ENCODE measurements at places on chromosomes 11 and 22. TPM values are rescaled to one million over a fixed set of nuclear protein-coding genes. Genes with fewer than 3 reads are reported as not detected.

GRCh38 chr22:33510429-33510904, 409.8 kb downstream of the LARGE1 start:
- H3K27ac ChIP-seq = no peak overlapping the region
- no peak for DNase-seq
- H3K27me3 ChIP-seq = no peaks in the 10 kb centered on the region

DNA sequence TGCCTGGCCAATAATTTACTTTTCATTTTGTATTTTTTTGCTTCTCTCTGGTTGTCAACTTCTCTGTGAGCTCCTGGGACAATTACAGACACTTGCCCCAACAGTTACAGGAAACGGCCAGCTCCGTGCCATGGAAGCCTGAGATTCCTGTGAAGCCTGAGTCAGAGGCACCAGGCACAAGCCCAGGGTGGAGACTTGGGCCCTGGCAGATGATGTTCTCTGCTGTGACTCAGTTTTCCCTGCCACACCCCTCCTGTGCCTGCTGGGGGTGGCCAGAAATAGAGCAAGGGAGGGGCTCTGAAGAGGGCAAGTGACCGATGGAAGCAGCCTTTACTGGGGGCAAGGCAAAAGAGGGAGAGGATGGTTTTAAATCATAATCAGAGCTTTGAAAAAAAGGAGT, 4.9 kb downstream of the ATP5MGL start:
- DNase-seq = no peak
- H3K27me3 ChIP-seq = no peaks in the 10 kb centered on the region
- peak overlapping the region; percentile 20 for H3K27ac ChIP-seq
- no peak overlapping the region for H3K4me3 ChIP-seq

GRCh38 chr11:102368472-102368871, 21.5 kb downstream of the BIRC2 start:
- no peaks in the 10 kb centered on the region for H3K4me1 ChIP-seq
- H3K27me3 ChIP-seq = no peaks in the 10 kb centered on the region
- DNase-seq = no peak
- H3K27ac ChIP-seq = no peak overlapping the region
- peaks cover 37% of the 10 kb centered on the region for H3K36me3 ChIP-seq

DNA sequence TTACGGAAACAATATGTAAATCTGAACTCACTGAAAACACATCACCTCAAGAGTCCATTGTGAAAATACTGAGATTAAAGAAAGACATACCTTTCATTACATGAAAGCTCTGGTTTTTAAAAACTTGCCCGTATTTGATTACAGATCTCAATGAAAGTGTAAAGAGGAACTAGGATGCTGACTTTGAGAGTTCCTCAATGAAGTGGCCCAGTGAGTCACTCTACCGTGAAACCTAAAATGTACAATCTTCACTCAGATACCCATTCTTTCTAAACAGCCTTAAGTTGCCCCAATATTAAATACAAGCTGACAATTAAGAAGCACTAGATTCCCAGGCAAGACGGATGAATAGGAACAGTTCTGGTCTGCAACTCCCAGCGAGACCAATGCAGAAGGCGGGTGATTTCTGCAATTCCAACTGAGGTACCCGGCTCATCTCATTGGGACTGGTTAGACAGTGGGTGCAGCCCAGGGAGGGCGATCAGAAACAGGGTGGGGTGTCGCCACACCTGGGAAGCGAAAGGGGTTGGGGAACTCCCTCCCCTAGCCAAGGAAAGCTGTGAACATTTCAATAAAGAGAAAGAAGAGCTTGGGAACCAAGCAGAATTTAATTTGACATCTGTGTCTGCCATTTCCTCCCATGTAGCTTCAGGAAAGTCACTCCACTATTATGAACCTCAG, 33.8 kb upstream of the OR9G4 start:
- H3K27ac ChIP-seq = no peak overlapping the region
- no peak for DNase-seq
- H3K4me3 ChIP-seq = no peak overlapping the region
- peaks cover 1% of the 10 kb centered on the region for H3K4me1 ChIP-seq

DNA sequence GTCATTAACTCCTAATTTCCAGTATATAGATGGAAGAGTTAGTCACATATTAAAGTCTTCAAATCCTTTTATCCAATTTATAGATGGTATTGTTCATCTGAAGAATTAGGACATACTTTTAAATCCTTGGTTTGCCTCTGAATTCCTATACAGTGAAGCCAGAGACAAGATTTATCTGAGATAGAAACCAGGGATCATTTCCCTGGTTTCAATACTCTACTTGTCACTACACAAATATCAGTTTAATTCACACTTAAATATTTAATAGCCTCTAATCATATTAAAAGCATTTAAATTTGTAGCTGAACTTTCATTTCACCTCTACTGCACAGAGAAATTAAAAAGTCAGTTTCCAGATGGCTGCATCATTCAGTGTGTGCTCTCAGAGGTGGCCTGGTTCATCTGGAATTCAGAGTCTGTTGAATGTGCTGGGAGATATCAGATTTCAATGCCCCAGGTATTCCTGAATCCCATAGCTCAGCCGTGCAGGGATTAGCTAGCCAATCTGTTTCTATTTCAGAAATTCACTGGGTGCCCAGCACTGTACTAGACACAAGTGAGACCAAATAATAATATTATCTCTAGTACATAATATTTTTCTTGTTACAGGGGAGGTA, 344.3 kb downstream of the AASDHPPT start:
- H3K4me3 ChIP-seq = no peak overlapping the region
- no peak overlapping the region for H3K27ac ChIP-seq
- no peaks in the 10 kb centered on the region for H3K36me3 ChIP-seq
- H3K27me3 ChIP-seq = no peaks in the 10 kb centered on the region

DNA sequence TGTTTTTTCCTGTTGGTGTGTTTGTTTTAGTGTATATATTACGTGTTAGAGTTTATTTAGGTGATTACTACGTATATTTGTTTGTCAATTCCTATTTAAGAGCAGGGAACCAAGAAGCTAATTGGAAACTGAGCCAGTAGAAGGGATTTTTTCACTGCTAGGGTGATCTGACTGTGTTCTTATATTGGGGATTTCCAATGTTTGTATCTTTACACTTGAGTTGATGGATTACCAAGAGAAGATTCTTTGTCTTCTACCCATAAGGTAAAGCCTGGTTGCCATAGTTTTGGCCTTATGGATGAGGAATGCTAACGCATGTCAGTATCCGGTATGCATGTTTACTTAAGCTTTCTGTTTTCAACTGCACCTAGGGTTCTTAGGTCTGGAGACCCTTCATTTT, 35.6 kb downstream of the SIK2 start:
- H3K27me3 ChIP-seq = no peaks in the 10 kb centered on the region
- H3K36me3 ChIP-seq = peaks cover 21% of the 10 kb centered on the region
- peaks cover 55% of the 10 kb centered on the region for H3K4me1 ChIP-seq
- H3K27ac ChIP-seq = peak overlapping the region; percentile 59
- no peak for DNase-seq

- H3K27me3 ChIP-seq = no peaks in the 10 kb centered on the region
- no peak overlapping the region for H3K4me3 ChIP-seq
- H3K27ac ChIP-seq = no peak overlapping the region
- no peaks in the 10 kb centered on the region for H3K36me3 ChIP-seq
Observed at GRCh38 chr11:82539669-82540068, 194.0 kb downstream of the FAM181B start.

DNA sequence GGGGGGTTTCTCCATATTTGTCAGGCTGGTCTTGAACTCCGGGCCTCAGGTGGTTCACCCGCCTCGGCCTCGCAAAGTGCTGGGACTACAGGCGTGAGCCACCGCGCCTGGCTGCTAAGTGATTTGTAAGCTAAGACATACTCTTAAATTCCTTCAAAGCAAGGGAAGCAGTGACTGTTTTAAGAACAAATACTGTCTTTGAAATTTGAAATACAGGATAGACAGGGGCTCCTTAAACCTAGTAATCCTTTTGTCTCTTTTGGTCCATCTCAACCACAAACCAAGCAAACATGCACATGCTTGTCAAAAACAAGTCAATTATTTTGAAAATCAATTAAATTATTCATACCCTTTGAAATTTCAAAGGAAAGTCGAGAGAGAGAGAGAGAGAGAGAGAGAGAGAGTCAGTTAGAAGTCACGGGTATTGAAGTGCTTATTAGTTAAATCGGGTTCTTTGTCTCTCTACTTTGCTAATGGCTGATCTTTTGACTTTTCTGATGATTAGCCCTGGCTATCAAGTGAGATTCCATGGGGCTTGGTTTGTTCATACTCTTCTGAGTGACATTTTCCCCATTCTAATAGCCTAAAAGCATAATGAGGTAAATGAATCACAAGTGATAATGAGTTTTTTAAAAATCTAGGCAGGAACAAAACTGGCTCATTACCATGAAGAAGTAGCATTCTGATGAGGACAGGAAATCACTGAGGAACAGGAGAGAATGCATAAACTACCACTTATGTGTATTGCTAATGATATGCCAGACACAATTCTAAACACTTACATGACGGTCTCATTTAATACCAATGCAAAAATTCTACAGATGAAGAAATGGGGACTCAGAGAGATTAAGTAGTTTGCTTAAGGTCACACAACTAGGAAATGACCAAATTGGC, 48.0 kb downstream of the MCHR1 start:
- H3K4me3 ChIP-seq = no peak overlapping the region
- H3K27ac ChIP-seq = peak overlapping the region; percentile 29
- no peaks in the 10 kb centered on the region for H3K27me3 ChIP-seq
- DNase-seq = no peak
- H3K36me3 ChIP-seq = no peaks in the 10 kb centered on the region
- H3K4me1 ChIP-seq = peaks cover 13% of the 10 kb centered on the region

- DNase-seq = no peak
- H3K27ac ChIP-seq = no peak overlapping the region
- H3K36me3 ChIP-seq = no peaks in the 10 kb centered on the region
- peaks cover 10% of the 10 kb centered on the region for H3K4me1 ChIP-seq
- H3K27me3 ChIP-seq = peaks cover 39% of the 10 kb centered on the region
Observed at GRCh38 chr22:47139013-47139789, 376.8 kb downstream of the TBC1D22A start.

DNA sequence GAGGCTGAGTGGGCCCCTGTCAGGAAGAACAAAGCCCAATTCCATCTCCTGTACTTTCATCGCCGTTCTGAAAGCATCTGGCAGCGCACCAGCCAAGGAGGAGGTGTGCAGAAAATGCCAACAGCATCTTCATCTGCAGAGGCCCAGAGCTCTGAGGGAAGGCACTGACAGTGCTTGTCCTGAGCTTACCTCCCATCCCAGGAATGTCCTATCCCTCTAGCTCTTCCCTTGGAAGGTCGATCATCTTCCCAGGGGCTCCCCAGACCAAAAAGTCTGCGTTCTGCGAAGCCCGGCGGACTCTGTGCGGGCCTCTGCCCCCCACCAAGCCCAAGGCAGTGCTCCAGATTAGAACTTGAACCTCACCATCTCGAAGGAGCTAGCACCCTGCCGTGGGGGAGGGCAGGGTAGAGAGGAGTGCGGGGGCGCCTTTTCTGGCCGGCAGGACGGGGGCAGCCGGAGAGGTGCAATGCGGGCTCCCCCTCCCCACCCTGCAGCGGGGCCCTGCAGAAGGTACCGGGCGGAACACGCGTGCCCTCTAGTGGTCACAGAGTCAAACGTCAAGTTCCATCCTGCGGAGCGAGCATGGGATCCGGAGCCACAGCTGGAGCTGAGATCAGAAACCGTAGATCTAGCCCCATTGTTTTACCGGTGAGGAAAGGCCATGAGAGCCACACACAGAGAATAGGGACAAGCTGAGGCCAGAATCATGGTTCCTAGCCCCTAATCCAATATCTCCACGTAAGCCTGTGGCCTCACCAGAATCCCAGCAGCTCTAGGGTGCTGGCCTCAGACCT, 5.0 kb downstream of the SCN2B start:
- peak; percentile 60 for DNase-seq
- peaks cover 93% of the 10 kb centered on the region for H3K27me3 ChIP-seq
- H3K4me1 ChIP-seq = peaks cover 6% of the 10 kb centered on the region
- no peak overlapping the region for H3K27ac ChIP-seq

GRCh38 chr11:17765356-17766072, 30.9 kb downstream of the KCNC1 start:
- H3K4me3 ChIP-seq = no peak overlapping the region
- H3K36me3 ChIP-seq = no peaks in the 10 kb centered on the region
- H3K4me1 ChIP-seq = peaks cover 6% of the 10 kb centered on the region
- DNase-seq = no peak
- H3K27me3 ChIP-seq = peaks cover 20% of the 10 kb centered on the region

- peaks cover 17% of the 10 kb centered on the region for H3K27me3 ChIP-seq
- H3K36me3 ChIP-seq = no peaks in the 10 kb centered on the region
- H3K27ac ChIP-seq = no peak overlapping the region
- H3K4me1 ChIP-seq = no peaks in the 10 kb centered on the region
- no peak overlapping the region for H3K4me3 ChIP-seq
- no peak for DNase-seq
Observed at GRCh38 chr11:113022262-113022661, 61.0 kb downstream of the NCAM1 start.

- peak overlapping the region; percentile 79 for H3K27ac ChIP-seq
- H3K4me1 ChIP-seq = peaks cover 7% of the 10 kb centered on the region
- no peaks in the 10 kb centered on the region for H3K27me3 ChIP-seq
- no peaks in the 10 kb centered on the region for H3K36me3 ChIP-seq
- H3K4me3 ChIP-seq = no peak overlapping the region
- DNase-seq = no peak
Observed at GRCh38 chr11:84882056-84882455, 745.1 kb downstream of the DLG2 start.

DNA sequence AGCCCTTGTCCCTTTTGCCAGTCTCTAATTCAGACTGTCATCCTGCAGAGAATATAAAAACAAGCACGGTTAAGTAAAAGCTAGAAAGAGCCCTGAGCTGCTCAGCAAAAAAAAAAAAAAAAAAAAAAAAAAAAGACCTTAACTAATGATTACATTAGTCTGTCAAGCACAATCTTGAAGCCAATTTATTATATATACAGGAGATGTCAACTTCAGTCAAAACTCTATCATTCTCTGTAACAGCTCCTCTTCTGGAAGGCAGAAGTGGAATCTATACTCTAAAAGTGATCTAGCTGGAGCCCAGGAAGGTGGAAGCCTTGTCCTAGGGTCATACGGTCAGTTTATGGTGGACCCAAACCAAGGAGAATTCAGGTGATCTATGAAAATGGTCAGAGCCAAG, 55.2 kb upstream of the UBASH3B start:
- no peaks in the 10 kb centered on the region for H3K36me3 ChIP-seq
- peaks cover 3% of the 10 kb centered on the region for H3K27me3 ChIP-seq
- no peak for DNase-seq
- H3K4me3 ChIP-seq = no peak overlapping the region
- H3K27ac ChIP-seq = no peak overlapping the region

DNA sequence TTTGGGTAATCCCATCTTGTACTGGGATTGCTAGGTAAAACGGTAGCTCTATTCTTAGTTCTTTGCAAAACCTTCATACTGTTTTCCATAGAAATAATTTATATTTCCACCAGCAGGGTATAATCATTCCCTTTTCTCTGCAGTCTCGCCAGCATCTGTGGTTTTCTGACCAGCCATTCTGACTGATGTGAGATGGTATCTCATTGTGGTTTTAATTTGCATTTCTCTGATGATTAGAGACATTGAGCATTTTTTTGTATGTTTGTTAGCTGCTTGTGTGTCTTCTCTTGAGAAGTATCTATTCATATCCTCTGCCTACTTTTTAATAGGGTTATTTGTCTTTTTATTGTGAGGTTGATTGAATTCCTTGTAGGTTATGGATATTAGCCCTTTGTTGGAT, 220.9 kb downstream of the PGR start:
- no peak for DNase-seq
- no peaks in the 10 kb centered on the region for H3K27me3 ChIP-seq
- H3K27ac ChIP-seq = no peak overlapping the region
- H3K4me3 ChIP-seq = no peak overlapping the region
- peaks cover 2% of the 10 kb centered on the region for H3K36me3 ChIP-seq

Gene OR52I2
- total RNA-seq = not detected

Gene MICAL2
- total RNA-seq = 8.3 TPM

Gene MMP1
- total RNA-seq = 0.24 TPM

Gene ARSA
- 37.1 TPM for total RNA-seq

Gene FAM111B
- total RNA-seq = 13.8 TPM

Gene FGF19
- not detected for total RNA-seq

Gene SYT12
- total RNA-seq = 0.20 TPM
